ENCODE measurements at places on chromosomes 4 and X. TPM values are rescaled to one million over a fixed set of nuclear protein-coding genes. Genes with fewer than 3 reads are reported as not detected.

The ABCG2 gene
- total RNA-seq = not detected

The PPEF2 gene
- total RNA-seq = not detected

The UVSSA gene
- 25.3 TPM for total RNA-seq

The PRSS12 gene
- 15.3 TPM for total RNA-seq

The STAP1 gene
- total RNA-seq = not detected

DNA sequence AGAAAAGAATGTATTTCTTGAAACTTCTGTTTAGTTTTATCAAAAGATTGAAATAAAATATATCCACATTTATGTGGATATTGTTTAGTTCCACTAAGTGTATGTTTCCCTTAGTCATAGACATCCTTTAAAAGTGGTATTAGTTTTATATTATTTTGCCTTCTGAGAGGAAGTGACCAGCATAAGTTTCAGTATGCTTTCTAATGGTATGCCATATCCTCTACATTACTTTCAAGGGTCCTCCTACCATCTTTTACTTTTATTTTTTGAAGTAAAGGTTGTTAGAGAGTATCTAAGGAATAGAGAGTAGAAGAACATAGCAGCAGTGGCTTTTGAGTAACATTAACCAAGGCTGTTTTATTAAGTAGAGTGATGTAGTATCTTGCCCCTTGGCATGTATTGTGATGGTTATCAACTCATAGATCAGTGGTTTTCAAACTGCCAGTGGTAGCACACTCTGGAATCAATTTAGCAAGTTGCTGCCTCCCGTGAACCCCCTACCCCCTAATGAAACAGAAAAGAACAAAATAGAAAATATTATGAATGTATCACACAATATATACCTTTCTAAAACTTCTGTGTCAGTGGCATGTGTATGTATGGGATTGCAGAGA lies 44.8 kb downstream of the RBPJ start:
- no peak for DNase-seq

DNA sequence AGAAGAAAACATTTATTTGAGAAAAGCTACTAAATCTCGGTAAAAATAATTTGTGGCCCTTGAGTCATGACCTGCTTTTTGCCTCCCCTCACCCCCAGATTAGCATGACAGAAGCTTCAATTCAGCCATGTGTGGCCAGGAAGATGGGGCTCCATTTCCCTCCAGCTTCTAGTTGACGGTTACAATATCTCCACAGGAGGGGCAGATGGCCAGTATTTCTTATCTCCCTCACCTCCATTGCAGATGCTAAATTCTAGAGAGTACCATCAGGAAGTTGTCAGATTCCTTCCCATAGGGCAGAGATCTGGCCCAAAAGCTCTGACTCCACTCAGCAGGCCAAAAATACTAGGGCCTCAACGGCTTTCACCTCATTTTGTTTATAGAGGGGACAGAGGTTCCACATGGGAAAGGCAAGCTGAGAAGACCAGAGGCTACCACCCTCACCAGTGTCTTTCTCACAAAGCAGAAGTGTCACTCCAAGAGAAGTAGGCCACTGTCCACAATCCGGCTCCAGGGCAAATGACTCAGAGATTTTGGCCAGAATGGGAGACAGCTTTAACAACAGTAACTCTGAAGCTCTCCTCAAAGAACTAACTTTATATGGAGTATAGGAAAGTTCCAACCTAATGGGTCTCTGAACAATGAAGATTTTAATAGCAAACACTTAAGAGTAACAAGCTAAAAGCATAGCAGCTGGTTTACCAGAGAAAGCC lies 108.3 kb downstream of the TBC1D19 start:
- no peak for DNase-seq

DNA sequence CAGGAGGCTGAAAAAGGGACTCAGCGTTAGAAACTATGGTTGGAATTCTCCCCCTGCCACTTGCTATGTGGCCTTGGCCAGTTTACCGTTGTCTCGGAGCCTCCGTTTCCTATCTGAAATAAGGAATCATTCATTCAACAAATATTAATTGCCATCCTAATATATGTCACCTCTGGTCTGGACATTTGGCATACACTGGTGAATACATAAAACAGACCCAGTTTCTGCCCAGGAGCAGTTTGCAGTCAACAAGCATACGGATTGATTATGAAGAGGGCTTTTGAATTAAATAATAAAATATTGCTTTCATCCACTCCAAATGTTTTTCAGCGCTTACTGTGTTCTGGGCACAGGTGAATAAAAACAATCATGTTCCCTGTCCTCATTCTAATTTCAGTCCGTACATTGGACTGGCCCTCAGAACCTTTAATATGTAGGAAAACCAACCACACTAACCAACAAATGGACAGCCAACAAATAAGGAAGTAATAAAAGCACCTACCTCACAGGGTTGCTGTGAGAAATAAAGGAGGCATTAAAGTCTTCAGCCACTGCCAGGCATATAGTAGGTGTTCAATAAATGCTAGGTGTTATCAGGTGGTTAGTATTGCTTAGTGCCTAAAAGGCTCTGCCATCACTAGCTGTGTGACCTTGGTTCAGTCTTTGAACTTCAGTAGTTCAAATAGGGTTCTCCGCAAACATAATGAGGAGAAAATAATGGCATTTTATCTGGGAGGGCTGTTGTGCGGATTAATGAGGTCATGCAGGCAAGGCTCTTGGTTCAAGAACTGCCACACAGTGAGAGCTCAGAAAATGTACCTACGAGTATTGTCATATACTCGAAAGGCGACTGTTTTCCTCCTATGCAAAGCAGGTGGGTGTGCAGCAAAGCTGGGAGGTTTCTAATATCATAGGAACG lies 7.3 kb upstream of the GSX2 start:
- DNase-seq = no peak

DNA sequence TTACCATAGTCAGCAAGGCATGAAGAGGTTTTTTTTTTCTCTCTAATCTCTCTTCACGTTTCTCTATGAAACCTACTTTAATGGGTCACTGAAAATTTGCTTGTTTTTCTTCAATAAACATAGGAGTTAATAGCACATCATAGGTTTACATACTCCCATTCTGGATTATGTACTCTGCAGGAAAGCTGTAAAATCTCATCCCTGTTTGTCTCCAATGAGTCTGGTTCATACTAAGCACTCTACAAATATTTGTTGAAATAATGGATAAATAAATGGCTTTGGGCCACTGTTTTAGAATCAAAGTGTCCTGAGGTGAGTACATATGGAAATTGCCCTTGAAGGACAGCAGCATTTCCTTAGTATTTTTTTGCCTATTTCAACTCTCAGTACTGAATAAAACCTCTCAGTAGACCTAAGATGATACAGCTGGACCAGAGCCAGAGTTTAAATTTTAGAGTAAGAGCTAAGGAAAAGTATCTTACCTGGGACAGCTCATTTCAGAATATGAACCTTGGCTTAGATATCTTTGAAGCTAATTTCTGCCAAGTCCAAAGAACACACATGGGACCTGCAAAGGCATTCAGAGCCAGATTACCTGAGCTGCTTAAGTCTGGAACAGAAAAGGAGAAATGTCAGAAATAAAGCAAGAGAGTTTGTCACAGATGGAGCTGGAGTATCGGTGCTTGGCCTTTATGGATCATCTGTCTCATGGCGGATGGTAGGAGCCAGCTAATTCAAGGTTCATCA lies 34.4 kb downstream of the PF4 start:
- no peak for DNase-seq

DNA sequence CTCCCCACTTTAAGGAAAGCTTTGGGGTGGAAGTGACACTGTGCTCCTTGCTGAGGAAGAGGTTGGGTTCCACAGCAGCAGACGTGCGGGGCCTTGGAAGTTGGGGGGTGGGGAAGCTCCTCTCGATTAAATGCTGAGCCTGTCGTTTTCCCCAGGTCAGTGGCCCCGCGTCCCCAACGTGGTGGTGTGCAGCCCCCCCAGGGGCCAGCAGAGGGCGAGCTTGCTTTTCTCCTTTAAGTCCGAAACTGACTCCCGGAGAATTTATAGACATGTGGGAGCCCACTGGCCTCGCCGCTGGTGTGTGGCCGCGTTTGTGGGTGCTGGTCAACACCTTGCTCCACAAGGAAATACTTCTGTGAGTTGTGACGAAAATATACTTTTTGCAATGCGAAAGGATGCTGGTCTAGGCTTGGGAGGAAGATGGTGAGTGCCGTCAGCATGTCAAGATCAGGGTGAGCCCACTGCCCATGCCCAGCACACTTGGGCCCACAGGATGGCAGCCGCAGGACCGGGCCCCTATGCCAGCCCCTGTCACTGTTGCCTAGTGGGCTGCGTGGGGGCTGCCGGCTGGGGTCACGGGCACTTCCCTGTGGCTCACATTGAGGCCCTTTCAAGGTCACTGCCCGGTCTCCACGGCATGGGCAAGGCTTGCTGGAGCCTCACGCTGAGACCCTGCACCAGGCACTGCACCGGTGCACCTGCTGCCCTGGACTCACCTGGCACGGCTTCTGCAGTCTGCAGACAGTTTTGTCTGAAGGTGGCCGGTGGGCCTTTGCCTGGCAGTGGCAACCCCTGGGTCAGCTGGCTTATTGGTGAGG lies 9.4 kb downstream of the UVSSA start:
- no peak for DNase-seq

DNA sequence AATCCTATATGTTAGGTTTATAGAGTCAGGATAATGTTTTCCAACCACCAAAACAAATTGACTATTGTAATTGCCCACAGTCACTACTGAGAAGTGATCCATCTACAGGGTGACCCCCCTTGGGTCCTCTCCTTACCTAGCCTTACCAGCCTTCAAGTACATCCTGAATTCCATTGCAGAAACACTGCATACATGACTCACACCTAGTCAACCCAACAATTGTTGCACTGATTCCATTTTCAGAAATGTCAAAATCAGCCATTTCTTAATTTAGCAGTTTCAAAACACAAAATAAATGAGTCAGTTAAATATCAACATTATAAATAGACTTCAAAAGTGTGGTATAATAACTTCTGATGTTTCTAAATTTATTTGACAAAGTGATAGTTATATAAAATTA lies 106.3 kb upstream of the TNIP3 start:
- DNase-seq = no peak

- no peak for DNase-seq
These were observed 53.0 kb upstream of the RASSF6 start for GRCh38 chr4:73673286-73673685.

DNA sequence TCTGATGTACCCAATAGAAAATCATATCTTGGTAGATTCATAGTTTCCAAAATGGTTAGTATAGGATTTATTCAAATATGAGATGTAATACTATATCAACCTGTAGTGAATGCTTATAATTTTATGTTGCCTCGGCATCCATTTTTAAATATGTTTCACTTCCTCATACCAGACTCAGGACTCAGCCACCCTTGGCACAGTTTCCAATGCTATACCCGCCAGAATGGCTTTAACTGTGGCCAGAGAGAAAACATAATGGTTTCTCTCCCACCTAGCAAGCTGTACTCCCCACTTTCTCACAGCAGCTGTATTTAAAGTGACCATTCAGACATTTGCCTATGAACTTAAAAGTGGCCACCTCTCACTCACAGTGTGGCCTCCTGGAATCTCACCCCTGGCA lies 466.6 kb upstream of the PABPC4L start:
- DNase-seq = no peak

GRCh38 chr4:128060121-128060698 lies 902 bp upstream of the LARP1B start:
- DNase-seq = peak; percentile 10

DNA sequence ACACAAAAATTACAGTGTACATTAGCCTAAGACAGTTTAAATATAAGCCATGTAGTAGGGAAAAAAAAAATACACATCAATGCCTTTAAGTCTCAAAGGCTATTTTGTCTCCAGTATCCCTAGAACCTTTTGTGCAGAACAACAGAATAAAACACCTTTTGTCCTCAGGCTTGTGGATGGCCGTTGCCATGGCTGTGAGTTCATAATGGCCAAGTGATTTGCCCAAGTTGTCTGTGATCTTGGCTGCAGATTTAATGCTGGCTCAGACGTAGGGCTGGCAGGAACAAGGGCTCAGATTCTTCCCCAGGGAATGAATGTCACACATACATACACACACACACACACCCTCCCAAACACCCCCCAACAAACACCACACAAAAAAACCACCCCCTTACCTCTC lies 25.3 kb downstream of the GPM6B start:
- DNase-seq = no peak

DNA sequence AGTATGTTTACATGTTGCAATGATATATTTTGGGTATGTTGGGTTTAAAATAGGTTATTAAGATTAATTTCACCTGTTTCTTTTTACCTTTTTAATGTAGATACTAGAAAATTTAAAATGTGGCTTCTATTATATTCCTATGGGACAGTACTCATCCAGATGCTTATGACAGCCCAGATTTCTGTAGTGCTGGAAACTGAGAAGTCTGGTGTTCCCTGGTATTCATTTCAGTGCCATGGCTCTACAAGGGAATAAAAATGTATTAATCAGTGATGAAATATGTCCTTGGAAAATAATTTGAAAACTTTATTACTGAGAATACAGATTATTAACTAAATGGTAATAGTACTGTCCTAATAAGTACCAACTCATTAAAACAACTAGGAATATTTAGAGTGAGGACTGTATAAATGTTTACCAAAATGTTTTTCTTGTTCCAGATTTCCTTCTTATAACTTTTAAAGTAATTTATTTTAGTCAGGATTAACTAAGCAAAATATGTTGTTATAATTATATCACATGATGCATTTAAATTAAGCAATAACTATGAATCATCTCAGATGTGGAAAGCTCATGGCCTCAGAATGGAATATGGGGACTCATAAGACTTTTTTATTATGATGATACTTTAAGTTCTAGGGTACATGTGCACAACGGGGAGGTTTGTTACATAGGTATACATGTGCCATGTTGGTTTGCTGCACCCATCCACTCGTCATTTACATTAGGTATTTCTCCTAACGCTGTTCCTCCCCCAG lies 25.3 kb downstream of the ARHGAP24 start:
- DNase-seq = no peak

GRCh38 chr4:97759785-97760184 lies 383.5 kb downstream of the STPG2 start:
- no peak for DNase-seq

GRCh38 chr4:118340109-118340508 lies 12.7 kb downstream of the PRSS12 start:
- DNase-seq = no peak

DNA sequence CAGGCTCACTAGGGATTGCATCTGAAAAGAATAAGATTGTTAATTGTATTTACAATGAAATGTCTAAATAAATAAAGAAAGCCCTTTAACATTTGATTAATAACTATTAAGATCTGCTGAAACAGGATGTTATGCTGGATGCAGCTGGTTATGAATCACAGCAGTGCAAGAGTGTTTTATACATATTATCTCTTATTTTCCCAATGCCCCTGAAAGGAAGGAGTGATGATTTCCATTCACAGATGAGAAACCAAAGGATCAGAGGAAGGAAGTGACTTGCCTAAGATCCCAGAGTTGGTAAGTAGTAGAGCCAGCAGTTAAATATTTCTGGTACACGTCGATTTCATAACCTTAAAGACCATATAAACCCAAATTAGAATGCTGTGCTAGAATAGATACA lies 76.3 kb upstream of the ARHGAP36 start:
- no peak for DNase-seq

GRCh38 chr4:25532591-25532990 lies 123.1 kb upstream of the SLC34A2 start:
- no peak for DNase-seq

GRCh38 chr4:120081726-120082125 lies 15.1 kb upstream of the MAD2L1 start:
- no peak for DNase-seq

- no peak for DNase-seq
These were observed 227.4 kb downstream of the HS3ST1 start for GRCh38 chr4:11201256-11201655.

GRCh38 chrX:93673056-93673868 lies at the start of gene NAP1L3:
TSS of gene NAP1L3 (minus strand) at chrX:93673578. CDS start at chrX:93673304, 274 bp downstream.
- peak; percentile 90 for DNase-seq

Data from osteocyte (in vitro differentiated cells).